Endothelial cell (in vitro differentiated cells): ENCODE measurements at places on chromosomes 1 and 21.

GRCh38 chr1:6358757-6359201 lies 34.8 kb downstream of the ACOT7 start:
- peak; percentile 42 for DNase-seq

DNA sequence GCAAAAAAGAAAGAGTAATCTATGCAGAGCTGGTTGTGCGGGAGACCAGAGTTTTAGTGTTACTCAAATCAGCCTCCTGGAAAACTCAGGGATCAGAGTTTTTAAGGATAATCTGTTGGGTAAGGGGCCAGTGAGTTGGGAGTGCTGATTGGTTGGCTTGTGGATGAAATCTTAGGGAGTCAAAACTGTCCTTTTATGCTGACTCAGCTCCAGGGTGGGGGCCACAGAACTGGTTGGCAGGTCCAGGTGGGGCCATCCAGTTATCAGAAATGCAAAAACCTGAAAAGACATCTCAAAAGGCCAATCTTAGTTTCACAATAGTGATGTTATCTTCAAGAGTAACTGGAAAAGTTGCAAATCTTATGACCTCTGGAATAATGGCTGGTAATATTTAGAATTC lies 3.3 kb downstream of the EXTL2 start:
- no peak for DNase-seq

GRCh38 chr1:233010146-233010545 lies 59.7 kb downstream of the NTPCR start:
- no peak for DNase-seq

DNA sequence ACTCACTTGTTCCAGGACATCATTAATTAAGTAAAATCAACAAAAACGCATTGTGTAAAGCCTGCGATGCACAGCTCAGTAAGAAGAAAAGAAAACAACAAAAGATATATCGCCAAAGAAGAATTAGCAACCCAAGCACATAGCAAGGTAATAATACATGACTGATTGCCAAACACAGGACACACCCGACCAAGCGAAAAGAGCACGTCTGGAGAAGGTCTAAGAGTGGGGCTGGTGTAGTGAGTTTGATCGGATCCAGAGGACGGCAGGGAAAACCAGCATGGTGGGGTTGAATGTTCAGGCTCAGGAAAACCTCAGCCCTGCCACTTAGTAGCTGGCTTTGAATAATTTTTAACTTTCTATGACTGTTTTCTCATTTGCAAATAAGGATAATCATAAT lies 69.8 kb downstream of the JAK1 start:
- no peak for DNase-seq

DNA sequence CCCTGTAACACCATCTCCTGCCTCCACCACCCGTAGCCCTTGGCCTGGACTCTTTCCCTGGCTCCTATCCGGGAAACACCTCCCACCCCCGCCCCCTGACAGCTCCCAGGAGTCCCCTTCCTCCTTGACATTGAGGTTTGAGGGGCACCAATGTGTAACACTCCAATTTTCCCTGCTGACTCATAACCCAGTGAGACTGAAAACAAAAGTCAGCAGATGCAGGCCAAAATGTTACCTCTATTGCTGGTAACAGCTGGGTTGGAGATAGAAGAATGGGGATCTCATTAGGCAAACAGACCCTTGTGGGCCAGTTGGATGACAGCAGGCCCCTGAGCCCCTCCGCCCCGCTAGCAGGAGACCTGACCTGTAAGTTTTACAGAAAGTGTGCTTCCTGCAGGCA lies 237.2 kb downstream of the KAZN start:
- DNase-seq: no peak

- DNase-seq: no peak
Observed at GRCh38 chr1:32104127-32104526, 3.7 kb upstream of the KPNA6 start.

- peak; percentile 29 for DNase-seq
Observed at GRCh38 chr1:153122831-153123421, 9.6 kb upstream of the SPRR2F start.

- DNase-seq: no peak
Observed at GRCh38 chr1:232443372-232443771, 186.6 kb downstream of the SIPA1L2 start.

DNA sequence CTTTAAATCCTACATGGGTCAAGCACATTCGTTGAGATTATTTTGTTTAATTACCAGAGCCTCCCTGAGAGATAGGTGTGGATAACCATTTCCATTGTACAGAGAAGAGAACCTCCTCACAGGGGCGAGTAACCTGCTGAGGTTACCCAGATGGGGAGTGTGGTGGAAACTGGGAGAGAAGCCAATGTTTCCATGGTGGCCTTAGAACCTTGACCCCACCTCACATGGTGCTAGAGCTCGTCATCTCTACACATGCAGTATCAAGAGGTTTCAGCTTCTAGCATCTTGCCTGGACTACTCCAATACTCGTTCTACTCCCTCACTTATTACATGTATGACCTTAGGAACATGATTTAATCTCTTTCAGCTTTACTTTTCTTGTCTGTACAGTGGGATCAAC lies 4.8 kb downstream of the REG4 start:
- DNase-seq: no peak

DNA sequence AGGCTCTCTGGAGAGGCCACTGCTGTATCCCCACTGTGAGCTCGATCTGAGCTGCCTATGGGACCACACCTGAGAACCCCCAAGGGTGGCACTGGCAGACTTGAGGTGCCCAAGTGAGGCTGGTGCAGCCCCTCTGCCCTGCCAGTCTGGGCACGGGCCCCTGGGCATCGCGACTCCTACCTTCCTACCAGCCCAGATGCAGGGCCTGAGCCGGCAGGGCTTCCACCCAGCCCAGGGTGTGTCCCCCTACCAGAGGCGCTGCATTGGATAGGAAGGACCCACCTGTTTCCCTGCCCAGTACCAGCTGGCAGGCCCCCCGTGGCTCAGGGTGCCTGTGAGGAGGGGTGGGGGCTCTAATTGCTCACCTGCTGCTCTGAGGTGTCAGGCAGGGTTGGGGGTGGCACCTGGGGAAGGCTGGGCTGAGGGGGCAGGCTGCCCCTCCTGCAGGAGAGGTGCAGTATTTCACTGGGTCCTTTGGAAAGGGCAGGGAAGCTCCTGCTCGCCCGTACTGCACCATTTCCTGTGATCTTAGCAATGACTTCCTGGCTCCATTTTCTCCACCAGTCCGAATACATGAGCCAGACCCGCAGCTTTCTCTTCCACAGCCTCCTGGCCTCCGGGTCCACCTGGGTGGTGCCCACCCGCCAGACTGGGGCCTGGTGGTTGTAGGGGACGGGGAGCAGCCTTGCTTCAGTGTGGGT lies 11.8 kb downstream of the TP73 start:
- DNase-seq: no peak

GRCh38 chr1:202085682-202086373 lies 36.9 kb upstream of the GPR37L1 start:
- DNase-seq: no peak

GRCh38 chr1:108854221-108855019 lies 2.5 kb downstream of the AKNAD1 start:
- DNase-seq: no peak

DNA sequence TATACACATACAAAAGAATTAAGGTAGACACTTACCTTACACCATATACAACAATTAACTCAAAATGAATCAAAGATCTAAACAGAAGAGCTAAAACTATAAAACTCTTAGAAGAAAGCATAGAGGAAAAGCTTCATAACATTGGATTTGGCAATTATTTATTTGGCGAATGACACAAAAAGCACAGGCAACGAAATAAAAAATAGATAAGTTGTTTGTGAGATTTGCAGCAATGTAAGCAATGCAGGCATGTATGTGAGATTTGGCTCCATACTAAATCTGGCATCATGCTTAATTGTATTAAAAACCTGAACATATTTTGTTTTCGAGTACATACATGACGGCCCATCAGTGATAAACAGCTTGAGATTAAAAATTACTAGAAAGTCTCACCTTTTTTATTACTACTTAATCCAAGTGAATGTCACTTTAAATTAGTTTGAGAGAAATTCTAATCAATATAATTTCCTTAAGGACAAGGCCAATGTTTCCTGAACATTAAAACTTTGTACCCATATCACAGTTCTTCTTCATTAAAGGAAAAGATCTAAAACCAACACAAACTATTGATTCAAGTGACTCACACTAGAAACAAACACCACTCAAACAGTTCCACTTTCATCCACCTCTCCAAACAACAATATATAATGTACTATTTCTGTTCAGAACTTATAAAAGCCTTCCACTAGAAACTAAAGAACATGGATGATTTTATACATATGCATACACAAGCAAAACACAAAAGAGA lies 23.1 kb upstream of the TMEM125 start:
- no peak for DNase-seq

DNA sequence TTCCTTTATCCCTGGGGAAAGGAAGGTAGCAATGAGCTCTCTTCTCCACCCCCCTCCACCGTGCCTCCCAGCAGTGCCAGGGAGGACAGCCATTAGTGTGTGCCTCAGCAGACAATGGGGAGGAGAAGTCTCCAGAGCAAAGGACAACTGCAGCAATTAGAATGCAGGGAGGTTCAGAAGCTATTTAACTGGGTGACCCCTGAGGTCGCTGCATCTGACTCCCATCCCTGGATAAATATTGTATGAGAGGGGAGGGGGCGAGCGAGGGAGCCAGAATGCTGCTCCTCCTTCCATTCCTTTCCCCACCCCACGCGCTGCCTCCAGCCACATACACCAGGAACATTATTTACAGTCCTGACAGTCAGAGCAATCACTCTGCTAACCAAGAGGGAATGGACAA lies 59.0 kb downstream of the ERI3 start:
- DNase-seq: no peak

DNA sequence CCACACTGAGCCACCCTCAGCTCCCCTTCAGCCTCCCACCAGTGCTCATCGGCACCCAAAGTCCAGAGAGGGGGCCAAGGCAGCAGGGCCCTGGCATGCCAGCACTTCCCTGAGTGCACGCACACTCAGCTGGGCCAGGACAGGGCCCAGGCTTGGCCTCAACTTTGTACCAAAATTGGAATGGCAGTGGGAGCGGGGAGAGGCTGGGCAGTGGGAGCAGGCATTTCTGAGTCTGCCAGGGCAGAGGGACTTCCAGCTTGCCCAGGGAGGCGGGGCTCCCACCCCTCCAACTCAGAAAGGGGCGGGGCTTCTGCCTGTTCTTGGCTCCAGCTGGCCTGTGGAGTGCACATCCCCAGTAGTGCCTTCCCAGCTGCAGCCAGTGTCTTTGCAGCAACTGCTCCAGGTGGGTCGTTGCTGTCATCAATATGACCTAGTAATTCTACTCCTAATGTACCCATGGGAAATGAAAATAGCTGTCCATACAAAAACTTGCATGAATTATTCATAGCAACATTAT lies 10.3 kb upstream of the SNX7 start:
- no peak for DNase-seq

- peak; percentile 14 for DNase-seq
Observed at GRCh38 chr1:172399756-172400721, 20.4 kb upstream of the C1orf105 start.

- no peak for DNase-seq
Observed at GRCh38 chr1:53107570-53108322, 34.7 kb downstream of the SLC1A7 start.

GRCh38 chr21:24118738-24119459 lies 1488.4 kb downstream of the MRPL39 start:
- DNase-seq: no peak

- DNase-seq: no peak
Observed at GRCh38 chr1:114102136-114102535, 51.5 kb downstream of the SYT6 start.

DNA sequence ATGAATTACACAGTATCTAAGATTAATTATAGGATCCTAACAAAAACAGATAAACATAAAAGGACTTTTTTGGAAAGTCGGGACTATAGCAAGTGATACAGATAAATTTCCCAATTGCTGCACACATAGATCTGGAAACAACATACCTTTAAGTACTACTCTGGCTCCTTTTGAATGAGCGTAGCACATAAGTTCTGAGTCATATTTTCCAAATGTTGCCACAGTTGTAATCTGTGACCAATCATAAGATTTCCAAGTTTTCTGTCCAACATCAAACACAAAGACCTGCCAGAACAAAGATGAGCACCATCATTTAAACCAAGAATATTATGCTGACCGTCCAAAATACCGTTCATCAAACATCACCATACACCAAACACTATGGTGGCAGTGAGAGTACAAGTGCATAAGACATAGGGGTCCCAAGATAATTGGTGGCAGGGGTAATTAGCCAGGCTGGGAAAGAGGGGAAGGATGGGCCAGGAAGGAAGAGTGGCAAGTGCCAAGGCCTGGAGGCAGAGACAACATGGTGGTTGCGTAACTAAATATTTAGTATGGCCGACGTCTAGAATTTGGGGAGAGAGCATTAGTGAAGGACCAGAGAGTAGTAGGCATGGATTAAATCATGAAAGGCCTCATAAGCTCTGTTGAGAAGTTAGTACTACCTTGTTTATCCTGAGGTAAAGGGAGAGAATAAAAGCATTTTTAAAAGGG lies 3.6 kb downstream of the CTBS start:
- DNase-seq: no peak

DNA sequence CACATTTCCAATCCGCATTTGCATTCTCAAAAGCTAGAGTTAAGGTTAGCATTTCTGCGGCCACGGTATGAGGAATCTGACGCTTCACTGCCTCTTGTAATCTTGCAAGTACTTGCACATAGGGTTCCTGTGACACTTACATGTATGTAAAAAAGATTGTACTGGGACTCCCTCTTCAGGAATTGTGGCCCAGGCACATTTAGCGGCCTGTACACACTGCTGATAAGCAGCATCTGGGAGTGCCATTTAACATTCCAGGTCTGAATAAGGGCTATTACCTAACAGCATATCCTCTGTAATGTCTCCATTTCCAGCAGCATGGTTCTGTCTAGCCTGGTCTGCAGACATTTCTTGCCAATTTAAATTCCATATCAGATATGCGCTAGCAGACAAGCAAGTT lies 75.7 kb downstream of the AXDND1 start:
- no peak for DNase-seq

DNA sequence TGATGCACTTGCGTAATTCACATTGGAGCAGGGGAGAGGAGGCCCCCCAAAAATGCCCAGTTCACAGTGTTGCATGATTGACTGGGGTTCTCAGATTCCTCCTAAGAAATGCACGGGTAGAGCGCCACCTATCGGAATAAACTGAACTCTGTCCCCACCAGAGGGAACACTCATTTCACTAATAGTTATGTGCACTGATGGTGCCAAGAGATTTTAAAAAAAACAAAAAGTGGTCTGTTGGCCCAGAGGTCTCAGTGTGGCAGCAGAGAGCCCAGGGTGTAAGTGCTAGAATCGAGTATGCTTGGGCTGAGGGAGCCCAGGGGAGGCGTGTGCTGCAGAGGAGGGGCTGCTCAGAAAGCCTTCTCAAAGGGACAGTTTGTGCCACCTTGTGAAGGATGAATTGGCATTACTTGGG lies 6.9 kb downstream of the PINK1 start:
- peak; percentile 59 for DNase-seq

DNA sequence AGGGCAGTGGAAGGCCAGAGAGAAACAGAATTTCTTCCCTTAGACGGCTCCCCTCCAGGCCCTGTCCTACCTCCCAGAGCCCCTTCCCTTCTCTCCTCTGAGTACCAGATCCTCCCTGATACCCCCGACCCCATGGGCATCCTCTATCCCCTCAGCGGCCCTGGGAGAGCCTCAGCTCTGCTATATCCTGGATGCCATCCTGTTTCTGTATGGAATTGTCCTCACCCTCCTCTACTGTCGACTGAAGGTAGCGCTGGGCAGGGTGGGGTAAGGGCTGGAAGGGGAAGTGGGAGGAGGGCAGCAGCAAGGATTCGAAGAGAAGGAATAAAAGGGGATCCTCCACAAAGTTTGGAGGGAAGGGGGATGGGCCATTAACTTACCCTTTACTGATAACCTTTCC lies 2.7 kb downstream of the FCER1G start:
- no peak for DNase-seq
